ENCODE measurements at places on chromosomes 5 and 9.

DNA sequence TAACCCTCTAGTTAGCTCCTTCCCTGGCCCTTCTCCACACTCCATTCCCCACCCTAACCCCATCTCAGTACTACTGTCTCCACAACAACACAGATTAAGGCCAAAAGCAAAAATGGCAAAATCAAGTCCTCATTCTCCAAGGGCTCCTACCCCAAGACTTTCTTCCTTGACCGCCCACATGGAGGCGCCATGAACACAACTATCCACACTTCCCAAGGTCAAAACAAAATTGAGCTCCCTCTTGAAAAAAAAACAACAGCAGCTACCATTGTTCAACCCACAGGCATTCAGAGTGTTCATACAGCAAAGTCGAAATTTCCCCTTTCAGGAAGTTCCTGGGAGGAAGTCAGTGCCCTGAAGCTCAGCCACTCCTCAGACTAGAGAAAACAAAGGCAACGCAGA is 54.4 kb downstream of the GNAQ start:
- peak; percentile 56 for DNase-seq

GRCh38 chr5:170603109-170603508 is 99.3 kb downstream of the KCNIP1 start:
- DNase-seq = no peak

DNA sequence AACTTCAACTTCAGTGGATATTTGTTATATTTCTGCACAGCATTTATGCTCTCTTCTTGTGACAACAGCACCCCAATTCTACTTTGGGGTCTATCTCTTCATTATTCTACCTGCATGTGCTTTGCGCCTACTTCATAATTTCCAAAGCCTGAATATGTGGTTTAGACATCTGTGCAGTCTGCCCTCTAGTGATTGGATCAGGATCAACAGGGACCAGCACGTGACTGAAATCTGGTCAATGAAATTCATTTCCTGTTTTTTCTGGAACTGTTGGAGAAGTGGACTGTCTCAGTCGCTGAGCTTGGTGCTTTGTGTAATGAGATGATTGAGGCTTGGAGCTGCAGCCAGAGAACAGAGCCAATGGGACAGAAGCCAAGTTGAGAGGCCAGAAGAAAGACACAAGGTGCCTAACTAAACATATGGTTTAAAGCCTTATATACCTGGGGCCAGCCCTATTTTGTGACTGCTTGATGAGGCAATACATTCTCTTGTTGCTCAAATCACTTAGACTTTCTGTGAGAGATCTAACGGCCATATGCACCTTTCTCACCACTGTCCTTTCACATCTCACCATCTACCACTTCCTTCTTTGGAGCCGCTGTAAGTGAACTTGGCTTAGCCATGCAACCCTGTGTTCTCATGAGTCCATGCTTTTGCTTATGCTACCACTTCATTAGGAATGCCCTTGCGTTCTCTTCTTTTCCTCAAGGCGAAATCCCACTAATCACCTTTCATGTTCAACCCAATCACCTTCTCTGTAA is 68.8 kb upstream of the PPP2R2B start:
- DNase-seq = no peak

DNA sequence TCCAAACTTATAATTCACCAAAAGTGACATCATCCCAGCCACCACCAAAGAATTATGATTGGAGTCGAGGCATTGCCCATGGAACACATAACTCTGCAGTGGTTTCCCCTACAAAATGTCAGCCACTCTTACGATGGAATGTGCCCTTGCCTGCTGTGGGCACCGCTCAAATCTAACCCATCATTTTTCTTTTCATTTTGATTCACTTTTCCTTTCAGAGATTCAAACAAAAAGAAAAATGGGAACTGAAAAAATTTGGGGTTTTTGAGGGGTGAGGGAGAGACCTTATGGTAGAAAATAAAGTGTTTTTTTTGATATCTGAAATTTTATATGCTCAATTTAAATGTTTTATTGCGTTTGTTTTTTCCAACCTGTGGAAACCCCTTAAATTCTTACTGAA is 28.1 kb downstream of the SMARCA2 start:
- DNase-seq = no peak

- no peak for DNase-seq
Observed at GRCh38 chr9:112173489-112174221, 1.4 kb downstream of the SUSD1 start.

DNA sequence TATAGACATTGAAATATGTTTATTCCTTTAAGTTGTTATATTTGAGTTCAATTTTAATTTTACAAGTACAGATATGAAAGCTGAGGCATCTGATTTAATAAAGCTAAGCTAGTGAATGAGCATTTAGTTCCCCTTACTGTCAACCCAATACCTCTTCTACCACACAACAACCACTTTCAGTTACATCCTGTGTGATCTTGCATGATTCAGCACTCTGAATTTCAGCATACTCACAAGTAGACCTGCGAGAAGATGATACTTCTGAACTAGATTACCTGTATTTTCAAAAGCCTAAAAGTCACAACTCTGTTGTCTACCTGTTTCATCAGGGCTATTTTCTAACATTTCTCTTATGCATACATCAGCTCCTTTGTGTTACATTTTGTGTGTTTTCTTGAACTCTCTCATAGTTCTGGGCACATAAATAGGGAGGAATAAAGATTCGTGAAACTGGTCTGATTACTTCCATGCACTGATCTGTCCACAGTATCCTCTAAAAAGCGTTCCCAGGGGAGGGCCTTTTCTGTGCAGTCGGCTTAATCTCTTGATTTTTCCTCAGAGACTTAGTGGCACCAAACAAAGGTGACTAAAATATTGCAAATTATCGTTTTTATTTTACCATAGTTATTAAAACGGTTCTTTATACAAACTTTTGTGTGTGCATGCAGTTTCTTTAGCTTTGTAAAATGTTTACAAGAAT is 2025.5 kb upstream of the NUDT12 start:
- DNase-seq = no peak

DNA sequence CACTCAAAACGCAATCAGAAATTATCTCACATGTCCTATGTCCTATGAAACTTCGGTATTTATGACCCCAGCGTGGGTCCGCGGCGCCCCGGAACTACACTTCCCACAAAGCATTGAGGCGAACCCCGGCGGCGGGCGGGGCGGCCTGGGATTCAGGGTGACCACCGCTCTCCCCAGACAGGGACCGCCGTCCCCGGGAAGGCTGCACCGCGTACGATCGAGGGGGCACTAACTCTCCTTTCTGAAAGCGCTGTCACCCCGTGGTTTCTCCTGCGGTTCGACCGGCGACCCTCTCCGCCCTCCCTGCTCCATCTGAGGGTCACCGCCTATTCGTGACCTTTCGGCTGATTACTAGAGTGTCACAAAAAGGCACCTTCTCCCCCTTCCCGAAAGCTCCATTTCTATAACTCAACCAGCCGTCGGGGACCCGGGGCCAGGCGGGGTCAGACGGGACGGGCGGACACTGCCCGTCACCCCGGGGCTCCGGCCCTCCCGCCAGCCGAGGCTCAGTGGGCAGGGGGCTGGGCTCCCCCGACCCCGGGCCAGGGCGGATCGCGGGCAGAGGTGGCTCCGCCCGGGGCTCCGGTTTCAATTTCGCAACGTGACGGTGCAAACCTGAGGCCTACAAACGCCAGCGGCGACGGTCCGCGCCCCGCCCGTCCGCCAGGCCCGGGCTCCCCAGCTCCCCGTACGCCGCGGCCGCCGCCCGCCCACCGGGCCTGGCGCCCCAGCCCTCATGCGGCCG is 1.3 kb downstream of the ECPAS start:
- no peak for DNase-seq

DNA sequence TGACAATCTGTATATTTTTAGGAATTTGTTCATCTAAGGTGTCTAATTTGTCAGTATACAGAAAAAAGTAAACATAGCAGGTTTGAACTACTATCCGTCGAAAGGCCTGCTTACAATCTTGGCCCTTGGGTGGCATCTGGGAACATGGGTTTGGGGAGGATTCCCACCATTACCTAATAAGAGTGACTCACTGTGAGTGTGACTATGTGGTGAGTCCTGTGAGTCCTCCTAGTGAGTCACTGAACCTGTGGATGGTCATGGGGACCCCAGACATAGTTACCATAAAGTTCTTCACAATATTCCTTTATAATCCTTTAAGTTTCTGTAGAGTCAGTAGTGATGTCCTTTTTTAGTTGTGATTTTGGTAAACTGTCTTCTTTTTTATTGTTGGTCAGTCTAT is 37.0 kb downstream of the RNF130 start:
- no peak for DNase-seq

DNA sequence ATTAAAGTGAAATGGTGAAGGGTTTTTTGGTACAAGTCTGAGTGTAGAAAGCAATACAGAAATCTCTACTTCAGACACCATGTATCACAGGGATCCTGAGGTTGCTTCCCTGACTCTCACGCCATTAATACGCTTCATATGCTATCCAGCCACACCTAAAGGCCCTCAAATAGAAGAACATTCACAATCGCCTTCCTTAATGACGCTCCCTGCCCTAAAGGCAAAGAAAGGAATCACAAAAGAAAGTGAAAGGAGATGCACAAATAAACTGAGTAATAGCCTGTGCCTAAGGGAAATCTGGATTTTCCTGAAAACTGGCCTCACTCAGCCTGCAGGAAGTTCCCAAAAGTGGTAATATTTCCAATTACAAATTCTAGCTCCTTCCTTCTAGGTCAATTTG is 1002.7 kb upstream of the DMAC1 start:
- no peak for DNase-seq

- peak; percentile 1 for DNase-seq
Observed at GRCh38 chr9:16575142-16575985, 295.1 kb downstream of the BNC2 start.

DNA sequence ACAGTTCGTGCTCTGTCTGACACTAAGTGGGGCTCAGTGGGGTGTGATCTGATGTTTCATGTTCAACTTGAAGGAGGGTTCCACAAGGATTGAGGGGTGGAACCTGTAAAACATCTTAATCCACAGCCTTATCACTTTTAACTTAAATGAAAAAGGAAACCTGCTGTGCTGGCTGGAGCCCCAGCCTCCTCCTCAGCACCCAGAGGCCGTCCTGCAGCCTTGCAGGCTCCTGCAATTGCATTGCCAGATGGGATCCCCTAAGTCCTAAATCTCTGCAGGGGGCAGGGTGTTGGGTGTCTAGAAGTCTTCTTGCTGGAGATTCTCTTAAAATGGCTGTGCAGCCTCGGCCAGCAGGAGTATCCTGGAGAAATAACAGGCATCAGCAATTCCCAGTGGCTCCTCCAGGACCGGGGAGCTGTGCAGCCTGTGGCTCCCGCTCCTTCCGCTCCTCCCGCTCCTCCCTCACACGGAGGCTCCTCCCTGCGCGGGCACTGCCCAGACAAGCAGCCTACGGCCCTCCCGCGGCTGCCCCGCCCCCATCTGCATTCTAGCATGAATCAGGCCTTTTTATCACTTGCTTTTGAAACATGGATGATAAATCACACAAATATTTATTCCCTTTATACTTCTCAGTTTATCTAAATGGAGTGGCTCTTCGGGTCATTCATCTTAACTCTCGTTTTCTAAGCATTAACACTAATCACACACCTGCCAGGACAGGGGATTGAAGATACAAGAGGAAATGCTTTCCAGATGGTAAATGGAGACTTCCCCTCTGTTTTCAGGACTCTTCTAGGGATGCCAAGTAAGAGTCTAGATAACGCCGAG is 131.0 kb downstream of the ADAMTS16 start:
- DNase-seq = peak; percentile 30

GRCh38 chr5:55933377-55934114 is 61.2 kb downstream of the IL6ST start:
- no peak for DNase-seq

GRCh38 chr5:73938280-73938937 is 312.4 kb downstream of the ARHGEF28 start:
- no peak for DNase-seq

DNA sequence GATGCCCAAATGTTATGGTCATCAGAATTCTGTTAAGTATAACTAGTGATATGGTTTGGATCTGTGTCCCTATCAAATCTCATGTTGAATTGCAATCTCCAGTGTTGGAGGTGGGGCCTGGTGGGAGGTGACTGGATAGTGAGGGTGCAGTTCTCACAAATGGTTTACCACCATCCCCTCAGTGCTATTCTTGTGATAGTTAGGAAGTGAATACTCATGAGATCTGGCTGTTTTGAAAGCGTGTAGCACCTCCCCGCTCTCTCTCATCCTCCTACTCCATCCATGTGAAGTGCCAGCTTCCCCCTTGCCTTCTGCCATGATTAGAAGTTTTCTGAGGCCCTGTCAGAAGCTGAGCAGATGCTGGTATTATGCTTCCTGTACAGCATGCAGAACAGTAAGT is 359.5 kb downstream of the TMEM167A start:
- no peak for DNase-seq

- DNase-seq = no peak
Observed at GRCh38 chr5:39447968-39448367, 23.2 kb upstream of the DAB2 start.

- DNase-seq = no peak
Observed at GRCh38 chr5:57955511-57955910, 472.9 kb upstream of the ACTBL2 start.

DNA sequence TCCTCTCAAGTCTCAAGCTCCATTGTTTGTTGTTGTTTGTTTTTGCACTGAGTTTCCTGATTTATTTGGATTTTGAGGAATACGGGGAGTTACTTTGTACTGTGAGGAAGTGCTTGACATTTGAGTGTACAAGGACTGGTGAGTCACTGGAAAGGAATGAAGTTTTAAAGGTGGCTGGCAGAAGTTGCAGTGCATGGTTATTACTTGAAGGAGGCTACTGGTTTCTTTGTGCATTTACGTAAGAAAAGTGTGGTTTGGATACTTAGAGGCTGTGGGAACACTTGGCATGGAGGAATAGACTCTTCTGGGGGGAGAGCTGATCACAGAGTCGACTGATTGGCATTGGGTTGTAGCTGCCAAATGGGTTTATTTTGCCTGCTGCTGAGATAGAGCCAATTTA is 919.0 kb downstream of the TAF11L14 start:
- DNase-seq = no peak

DNA sequence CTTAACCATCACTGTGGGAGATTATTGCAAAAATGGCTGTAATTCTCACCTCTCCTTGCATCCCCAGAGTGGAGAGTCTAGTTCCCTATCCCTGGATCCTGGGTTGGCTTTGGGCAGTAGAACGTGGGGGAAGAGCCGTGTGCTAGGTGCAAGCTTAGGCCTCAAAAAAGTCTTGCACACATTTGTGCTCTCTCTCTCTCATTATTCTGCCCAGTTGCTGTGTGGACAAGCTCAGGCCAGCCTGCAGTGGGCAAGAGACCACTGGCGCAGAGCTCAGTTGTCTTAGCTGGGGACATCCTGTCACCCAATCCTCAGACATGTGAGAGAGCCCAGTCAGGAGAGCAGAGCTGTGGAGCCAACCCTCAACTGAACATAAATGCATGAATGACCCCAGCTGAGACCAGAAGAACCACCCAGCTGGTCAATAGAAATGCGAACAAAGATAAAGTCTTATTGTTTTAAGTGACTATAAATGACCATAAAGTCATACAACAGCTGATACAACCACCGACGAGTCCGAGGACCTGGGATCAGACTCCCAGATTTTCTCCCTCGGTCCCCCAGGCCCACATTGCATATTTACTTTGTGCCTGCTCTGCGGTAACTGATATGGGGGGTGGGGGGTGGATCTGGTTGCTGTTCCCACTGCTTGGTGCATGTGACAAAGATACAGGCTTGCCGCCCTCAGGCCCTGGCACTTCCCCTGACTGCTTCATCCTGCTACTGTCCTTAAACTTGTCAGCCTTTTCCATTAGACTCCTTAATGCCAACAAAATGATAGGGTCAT is 166.4 kb upstream of the MVB12B start:
- no peak for DNase-seq

All from iPS DF 19.7 (cell line).